ENCODE measurements at places on chromosomes 3 and 15.

GRCh38 chr3:148975248-148975647 lies 16.1 kb upstream of the GYG1 start:
- no peak for DNase-seq

- no peak for DNase-seq
Observed at GRCh38 chr3:138681463-138682220, 73.1 kb downstream of the FAIM start.

GRCh38 chr15:47987908-47988532 lies 132.8 kb upstream of the SLC24A5 start:
- no peak for DNase-seq

GRCh38 chr3:38016847-38017444 lies 12.5 kb downstream of the PLCD1 start:
- no peak for DNase-seq

GRCh38 chr3:102661707-102662497 lies 227.1 kb downstream of the ZPLD1 start:
- DNase-seq: no peak

- DNase-seq: no peak
Observed at GRCh38 chr3:172307141-172307560, 141.1 kb downstream of the GHSR start.

DNA sequence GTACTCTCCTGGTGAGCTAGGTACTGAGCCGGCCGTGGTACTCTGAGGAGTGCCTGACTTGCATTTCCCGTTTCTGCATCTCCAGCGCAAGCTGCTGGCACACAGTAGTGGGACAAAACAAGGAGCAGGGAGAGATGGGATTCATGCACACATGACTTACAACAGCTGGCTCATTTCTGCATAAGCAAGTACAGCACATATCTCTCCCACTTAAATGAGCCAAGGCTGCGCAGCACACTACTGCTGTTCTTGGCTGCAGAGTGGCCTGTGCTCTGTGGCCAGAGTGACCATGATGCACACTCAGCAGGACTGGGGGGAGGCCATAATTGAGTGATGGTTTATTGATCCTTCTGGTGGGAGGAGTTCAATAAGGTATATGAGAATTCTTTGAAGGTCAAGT lies 59.2 kb upstream of the ABHD17C start:
- DNase-seq: no peak

DNA sequence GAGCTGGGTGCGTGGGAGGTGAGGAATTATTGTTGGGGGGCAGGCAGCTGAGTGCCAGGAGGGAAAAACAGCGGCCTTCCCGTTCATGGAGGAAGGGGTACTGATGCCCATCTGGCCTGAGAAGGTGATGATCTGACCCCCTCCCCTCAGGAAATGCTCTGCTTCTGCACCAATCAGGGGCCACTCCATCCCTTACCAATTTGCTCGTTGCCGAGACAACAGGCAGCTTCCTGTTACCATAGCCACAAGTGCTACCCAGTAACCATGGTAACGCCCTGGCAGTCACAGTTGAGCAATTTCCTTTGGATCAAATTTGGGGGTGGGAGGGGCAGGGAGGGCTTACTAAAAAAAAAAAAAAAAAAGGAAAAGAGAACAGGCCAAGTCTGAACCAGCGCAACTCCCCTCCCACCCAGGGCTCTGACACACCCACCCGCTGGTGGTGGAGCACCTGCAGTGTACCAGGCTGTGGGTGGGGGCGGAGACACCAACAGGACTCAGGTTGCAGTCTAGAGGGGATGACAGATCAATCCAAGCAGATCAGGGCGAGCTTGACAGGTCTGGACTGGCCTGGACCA lies 13.7 kb downstream of the CELF6 start:
- DNase-seq: no peak

All from cortex of kidney (tissue), 1 donor.